A549 treated with GW870086 at 1 μM for 4 hours (cell line): ENCODE measurements at places on chromosomes 12 and 14. TPM values are rescaled to one million over a fixed set of nuclear protein-coding genes. Genes with fewer than 3 reads are reported as not detected.

The DNAI7 gene
- total RNA-seq: 0.18 to 0.33 TPM (median 0.23 TPM) in 4 of 5 replicates, not detected in the other

The GPRC5D gene
- 0.22 TPM in 1 of 5 replicates, not detected in the others for total RNA-seq

The DLGAP5 gene
- 24.6 to 38.0 TPM (median 31.4 TPM) in 5 replicates for total RNA-seq

The CABP1 gene
- total RNA-seq: 0.15 to 0.46 TPM (median 0.21 TPM) in 5 replicates

The AICDA gene
- total RNA-seq: 0.13 to 0.34 TPM (median 0.23 TPM) in 4 of 5 replicates, not detected in the other

The HHIPL1 gene
- 0.16 to 0.38 TPM (median 0.20 TPM) in 5 replicates for total RNA-seq

The PLXNC1 gene
- 0.03 to 0.17 TPM (median 0.13 TPM) in 5 replicates for total RNA-seq
